NCI-H526 (cell line): ENCODE measurements at places on chromosomes 7 and 10.

DNA sequence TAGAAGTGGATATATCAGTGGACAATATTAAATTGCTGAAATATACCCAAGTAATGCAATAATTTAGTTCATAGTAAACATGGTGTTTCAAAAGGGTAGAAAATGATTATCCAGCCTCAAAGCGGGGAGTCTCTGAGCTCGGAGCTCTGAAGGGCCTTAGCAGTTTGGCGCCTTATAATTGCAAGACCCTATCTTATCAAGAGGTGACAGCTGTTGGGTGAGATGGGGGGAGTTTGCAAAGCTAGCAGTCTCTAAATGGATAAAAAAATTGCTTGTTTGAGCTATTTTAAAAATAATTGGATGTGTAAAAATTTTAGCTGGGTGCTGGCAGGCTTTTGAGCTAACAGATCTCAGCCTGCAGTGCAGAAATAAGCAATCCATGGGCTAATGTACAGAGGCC, 219.2 kb downstream of the CCSER2 start:
- DNase-seq = no peak

DNA sequence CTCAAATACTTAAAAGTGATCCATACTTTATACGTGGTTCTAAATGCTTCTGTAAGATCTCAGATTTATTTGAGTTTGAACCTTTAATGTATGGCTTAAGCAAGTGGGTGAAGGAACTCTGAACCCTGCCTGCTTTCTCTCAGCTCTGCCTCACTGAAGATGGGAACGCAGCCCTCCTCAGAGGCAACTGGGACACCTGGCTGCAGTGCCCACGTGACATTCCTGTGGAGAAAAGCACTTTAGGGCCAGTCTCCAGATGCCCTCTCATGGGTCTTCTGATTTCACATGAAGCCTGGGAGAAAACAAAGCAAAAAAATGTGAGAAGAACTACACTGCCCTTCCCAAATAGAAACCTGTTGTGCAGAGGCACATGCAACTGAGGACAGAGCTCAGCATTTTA, 242.6 kb upstream of the ANKRD30A start:
- no peak for DNase-seq

GRCh38 chr7:24716480-24717246, 40.6 kb downstream of the GSDME start:
- no peak for DNase-seq

- no peak for DNase-seq
Measured at GRCh38 chr10:109862041-109862440, 61.3 kb downstream of the XPNPEP1 start.

- DNase-seq = peak; percentile 54
Measured at GRCh38 chr7:101245147-101245668, 327 bp upstream of the FIS1 start.
